NCI-H510A treated with DMSO at 0.1 percent for 48 hours (cell line): ENCODE measurements at places on chromosomes 12 and 14.

DNA sequence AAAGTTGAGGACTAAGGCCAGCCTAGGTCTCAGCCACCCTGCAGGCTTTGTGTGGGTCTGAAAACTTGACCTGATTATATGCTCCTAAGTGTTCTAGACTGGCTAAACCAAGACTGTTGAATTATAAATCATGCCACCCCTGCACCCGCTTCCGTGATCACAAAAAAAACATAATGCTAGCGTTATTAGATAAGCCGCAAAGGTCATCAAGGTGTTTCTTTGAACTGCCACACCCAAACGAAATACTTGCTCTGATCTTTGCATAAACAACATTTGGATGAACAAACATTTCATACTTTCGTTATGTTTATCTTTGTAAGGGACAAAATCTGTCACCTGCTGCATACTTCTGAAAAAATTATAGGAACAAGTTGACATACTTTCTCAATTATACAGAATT lies 2.5 kb downstream of the SMCO2 start:
- DNase-seq, result no peak

GRCh38 chr12:39003541-39004155 lies 98.3 kb upstream of the CPNE8 start:
- no peak for DNase-seq

DNA sequence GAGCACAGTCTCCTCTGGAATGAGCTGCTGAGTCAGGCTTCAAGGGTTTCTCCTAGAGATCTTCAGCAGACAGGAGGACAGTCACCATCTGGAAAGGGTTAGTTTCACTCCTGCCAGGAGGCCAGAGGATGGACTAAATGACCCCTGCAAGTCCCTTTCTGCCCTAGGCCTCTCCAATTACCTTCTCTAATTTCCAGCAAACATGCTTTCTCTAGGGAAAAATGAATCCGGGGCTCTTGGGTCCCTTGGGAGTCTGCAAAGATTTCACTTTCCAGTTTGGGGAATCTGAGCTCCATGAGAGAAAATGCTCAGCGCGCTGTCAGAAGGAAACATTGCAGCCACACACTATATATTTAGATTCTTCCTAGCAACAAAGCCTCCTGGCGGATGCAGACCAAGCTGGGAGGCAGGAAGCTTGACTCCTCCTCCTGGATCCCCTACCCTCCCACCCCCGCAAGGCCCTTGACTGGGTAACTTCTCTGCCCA lies 184.4 kb upstream of the CCND2 start:
- no peak for DNase-seq

GRCh38 chr12:6965714-6966113 lies 4.8 kb downstream of the PHB2 start:
- no peak for DNase-seq

DNA sequence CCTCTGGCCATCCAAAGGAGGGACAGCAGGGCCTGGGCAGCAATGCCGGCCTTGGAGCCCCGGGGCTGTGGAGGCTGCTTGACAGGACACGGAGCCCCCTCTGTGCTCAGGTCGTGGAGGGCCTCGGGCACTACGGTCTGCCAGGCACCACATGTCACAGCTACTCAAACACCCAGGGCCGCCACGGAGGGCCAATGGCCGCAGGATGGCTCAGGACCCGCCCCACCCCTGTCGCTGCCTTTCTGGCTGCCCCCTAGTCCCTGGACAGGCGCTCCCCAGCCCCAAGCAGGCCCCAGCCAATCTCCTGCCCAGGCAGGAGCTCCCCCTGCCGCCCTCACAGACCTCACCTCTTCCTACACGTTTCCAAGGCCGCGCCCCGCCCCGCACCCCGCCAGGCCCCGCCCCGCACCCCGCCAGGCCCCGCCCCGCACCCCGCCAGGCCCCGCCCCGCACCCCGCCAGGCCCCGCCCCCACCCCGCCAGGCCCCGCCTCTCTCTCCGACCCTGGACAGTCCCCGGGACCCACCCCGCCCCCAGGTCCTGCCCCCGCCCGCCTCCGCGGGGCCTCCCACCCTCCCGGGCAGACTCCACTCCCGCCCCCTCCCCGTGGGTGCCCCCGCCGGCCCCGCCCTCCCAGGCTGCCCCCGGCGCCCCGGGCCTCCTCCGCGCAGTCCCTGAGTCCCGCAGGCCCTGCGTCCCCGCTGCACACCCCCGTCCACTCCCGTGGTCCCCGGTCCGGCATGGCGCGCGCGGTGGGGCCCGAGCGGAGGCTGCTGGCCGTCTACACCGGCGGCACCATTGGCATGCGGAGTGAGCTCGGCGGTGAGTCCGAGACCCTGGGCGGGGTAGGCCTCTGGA lies at the start of gene ASPG:
ASPG (plus strand) TSS at position 669 of the 857 bp plus-strand sequence; CDS start at position 740, 71 bp downstream.
- no peak for DNase-seq

GRCh38 chr14:32728976-32729375 lies 209.7 kb upstream of the NPAS3 start:
- peak; percentile 21 for DNase-seq

- DNase-seq, result no peak
Observed at GRCh38 chr14:91607322-91608047, 97.4 kb upstream of the PPP4R3A start.

GRCh38 chr14:90778571-90779255 lies 37.5 kb downstream of the TTC7B start:
- no peak for DNase-seq

DNA sequence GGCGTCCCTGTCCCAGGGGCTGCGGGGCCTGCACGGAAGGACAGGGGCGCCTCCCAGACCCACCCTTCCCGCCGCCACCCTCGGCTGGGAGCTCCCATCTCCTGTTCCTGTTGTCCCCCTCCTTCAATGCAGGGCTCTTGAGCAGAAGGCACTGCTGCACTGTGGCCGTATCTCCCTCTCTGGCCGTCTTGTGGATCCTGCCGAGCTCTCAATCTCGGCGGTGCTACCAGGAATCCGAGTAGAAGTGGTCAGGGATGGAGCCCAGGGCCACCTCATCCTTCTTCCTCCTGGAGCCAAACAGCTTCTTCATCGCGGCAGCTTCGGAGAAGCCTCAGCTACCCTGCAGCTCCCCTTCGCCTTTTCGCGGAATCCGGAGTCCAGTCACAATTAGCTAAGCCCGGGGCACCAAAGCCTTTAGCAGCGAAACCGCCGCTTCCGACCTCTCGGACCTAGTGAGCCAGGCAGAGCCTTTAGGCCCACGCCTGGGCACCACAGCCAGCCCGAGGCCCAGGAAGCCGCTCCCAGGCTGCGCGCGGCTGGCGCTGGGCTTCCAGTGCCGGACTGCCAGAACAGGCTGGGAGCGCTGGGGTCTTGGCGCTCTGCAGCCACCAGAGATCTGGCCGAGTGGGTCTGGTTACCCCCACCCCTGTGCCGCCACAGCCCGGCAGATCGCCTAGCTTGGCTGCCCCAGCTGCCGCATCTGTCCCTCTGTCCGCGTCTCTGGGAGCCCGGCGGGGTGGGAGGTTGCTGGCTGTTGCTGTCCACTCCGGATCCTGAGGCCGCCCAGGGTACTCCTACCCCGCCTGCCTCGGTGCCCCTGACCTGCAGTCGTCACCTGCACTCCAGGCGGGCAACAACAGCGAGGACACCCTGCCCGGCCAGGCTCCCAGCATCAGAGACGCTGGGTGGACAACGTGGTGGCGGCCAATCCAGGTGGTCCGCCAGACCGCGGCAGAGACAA lies 69.1 kb downstream of the ASCL4 start:
- DNase-seq, result no peak

DNA sequence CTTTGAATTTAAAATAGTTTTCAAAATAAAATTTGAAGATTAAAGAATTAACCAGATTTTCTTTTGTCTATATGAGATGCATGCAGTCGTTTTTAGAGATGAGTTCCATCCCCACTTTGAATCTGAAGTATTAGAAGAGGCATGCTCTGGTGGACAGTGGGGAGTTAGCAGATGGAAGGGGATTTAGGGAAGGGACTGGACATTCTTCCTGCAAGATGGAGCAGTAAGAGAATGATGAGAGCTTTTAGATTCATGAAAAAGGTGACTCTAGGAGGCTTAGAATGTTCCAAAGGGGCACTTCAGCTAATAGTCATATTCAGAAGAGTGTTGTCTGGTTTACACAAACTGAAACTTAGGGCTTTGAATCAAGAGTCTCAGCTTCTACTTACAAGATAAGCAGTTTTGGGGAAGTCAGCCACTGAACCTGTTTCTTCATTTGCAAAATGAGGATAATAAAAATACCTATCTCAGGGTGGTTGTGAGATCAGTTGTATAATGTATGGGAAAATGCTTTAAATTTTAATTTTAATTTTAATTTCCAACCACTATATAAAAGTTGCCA lies 3.7 kb downstream of the ZBTB1 start:
- DNase-seq, result no peak

DNA sequence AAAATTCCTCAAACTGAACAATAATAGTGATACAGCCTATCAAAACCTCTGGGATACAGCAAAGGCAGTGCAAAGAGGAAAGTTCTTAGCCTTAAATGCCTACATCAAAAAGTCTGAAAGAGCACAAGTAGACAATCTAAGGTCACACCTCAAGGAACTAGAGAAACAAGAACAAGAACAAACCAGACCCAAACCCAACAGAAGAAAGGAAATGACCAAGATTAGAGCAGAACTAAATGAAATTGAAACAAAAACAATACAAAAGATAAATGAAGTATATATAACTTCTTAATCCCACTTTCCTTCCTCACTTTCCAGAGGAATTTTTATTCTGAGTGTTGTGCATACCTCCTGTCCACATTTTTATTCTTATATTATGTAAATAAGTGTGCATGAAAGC lies 192.0 kb downstream of the FUT8 start:
- no peak for DNase-seq

GRCh38 chr12:116143909-116144308 lies 133.6 kb downstream of the MED13L start:
- DNase-seq, result no peak

DNA sequence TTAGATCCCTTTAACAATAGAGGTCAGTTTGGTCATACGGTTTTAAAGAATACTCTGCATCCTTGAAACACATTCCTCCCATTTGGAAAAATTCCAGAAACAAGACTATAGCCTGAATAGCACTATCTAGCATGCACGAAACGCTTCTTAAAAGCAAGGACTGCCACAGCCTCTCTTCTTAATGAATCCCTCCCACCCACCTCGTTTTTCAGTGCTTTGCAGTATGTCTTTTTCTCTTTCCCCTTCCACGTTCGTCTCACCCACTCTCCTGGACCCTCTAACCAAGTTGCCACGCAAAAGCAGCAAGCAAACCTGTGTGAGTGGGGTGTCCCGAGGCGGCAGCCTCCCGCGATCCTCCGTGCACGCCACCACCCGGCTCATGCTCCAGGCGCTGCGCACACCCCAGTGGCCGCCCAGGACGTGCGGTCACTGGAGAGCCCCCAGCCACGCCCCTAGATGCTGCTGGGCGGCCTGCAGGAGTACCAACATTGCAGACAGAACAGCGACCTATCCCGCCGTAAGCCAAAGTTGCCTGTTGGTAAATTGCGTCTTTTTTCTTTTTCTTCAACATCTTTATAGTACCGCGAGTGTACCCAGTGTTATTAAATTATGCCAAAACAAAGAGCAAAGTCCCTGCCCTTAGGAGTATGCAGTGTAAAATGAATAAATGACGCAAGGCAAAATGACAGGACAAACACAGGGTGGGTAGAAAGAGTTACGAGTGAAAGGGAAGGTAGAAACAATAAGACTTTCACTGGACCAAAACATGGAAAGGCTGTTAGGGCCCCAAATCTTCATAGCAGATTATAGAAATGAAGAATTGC lies at the start of gene SLC38A4:
SLC38A4 (minus strand) TSS at position 407 of the 824 bp plus-strand sequence. CDS start 32,926 bp downstream, outside the sequence.
- DNase-seq, result no peak

- DNase-seq, result peak; percentile 27
Observed at GRCh38 chr12:48788854-48789775, at the start of gene ADCY6. Gene ADCY6 (minus strand): TSS chr12:48789089. CDS start chr12:48783434, 5,655 bp downstream.

- no peak for DNase-seq
Observed at GRCh38 chr14:58562141-58562540, 75.6 kb upstream of the DACT1 start.

GRCh38 chr12:132171293-132171967 lies 27.2 kb downstream of the NOC4L start:
- DNase-seq, result no peak

- DNase-seq, result peak; percentile 81
Observed at GRCh38 chr12:100251917-100252316, 15.0 kb downstream of the DEPDC4 start.

DNA sequence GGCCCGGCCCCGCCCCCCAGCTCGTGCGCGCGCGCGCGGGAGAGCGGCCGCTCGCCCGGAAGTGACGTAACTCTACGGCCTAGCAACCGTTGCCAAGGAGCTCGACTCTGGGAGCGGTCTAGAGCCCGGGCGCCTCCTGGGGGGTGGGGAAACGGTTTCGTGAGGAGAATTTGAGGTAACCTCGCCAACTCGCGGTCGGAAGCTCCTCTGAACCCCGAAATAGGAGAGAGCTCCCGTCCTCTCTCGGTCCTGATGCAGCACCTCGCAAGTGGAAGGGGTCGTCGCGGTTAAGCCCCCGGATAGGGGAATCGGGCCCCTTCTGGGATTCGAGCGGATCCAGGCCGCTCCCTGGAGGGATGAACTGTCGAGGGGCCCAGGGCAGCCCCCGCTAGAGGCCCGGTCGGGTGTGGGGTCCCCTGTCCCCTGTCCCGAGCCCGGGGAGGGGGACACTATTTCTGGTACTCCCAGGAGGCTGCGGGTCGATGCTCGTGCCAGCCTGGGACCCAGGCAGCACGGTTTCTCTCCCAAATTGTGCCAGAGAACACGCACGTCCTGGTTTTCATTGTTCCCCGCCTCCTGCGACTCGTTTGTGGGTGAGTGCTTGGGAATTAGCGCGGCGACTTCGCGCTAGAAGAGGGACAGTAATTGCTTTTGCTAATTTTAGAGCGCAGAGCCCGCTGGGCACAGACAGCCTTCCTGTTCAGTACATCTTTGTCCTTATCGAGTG lies at the start of gene IFT81:
IFT81 (plus strand) TSS at position 89 of the 727 bp plus-strand sequence. CDS start 3,024 bp downstream, outside the sequence.
- DNase-seq, result peak; percentile 80

GRCh38 chr14:23146351-23146910 lies 27.4 kb upstream of the CEBPE start:
- DNase-seq, result no peak

- DNase-seq, result no peak
Observed at GRCh38 chr14:49303946-49304516, 282.1 kb downstream of the RPS29 start.

GRCh38 chr12:111453071-111453989 lies 47.6 kb downstream of the SH2B3 start:
- no peak for DNase-seq

DNA sequence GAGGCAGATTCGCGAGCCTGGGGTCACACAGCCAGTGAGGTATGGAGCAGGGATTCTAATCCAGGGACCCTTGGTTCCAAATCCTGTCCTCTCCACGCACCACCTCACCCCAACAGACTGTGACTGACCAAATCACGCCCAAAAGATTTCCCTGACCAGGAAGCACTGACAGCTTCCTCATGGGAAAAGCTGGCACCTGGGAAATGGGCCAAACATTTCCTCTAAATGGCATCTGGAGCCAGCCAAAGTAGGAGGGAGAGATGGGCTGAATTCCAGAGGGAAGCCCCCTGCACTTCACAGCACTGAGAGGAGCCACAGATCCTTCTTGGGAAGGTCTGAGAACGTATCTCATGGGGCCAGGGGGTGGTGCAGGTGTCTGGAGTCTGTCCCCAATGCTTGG lies 28.8 kb downstream of the CCDC92 start:
- DNase-seq, result no peak
